ENCODE measurements at places on chromosomes 12 and 14. TPM values are rescaled to one million over a fixed set of nuclear protein-coding genes. Genes with fewer than 3 reads are reported as not detected.
A peak's percentile ranks its signal among the peaks of the same experiment; 100 is the strongest.

The ADAM21 gene
- not detected for total RNA-seq

DNA sequence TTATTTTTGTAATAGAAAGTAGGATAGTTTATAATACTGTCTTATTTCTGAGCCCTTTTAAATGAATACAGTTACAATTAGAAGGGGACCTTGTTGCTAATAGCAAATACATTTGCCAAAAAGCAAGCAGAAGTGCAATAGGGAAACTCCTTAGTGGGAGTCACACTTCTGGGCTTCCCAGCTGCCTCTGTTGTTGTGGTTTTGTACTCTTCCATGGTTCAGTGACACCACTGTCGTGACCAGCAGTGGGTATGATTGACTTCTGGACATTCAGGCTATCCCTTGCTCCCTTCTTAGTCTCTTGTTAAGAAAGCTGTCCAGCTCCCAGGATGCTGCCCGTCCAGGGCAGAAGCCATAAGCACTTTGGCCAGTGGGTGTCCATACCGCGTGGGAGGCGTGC is 22.6 kb downstream of the TCTN1 start:
- DNase-seq: no peak

The RFC5 gene
- total RNA-seq: 57.6 TPM

- DNase-seq: no peak
Measured at GRCh38 chr12:59859171-59859510, 263.3 kb downstream of the SLC16A7 start.

DNA sequence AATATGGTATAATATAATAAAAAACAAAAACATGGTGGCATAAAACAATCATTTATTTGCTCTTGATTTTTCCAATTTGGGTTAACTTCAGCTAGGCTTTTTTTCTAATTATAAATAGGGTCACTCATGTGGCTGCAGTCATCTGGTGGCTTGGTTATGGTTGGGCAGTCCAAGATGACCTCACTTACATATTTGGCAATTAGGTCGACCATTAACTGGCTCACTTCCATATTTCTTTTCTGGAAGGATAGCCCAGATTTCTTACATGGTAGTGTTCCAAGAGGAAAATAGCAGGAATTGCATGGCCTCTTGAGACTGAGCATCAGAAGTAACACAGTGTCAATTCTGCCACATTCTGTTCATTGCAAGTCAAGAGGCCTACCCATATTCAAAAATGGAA is 153.4 kb downstream of the FUT8 start:
- DNase-seq: peak; percentile 29

- no peak for DNase-seq
Measured at GRCh38 chr12:88035907-88036289, 6.7 kb upstream of the C12orf50 start.

The AGAP2 gene
- total RNA-seq: 0.46 TPM

All from Caki2 (cell line).